Fibroblast of the conjunctiva (primary cell): ENCODE measurements at places on chromosomes 4 and X.
A peak's percentile ranks its signal among the peaks of the same experiment; 100 is the strongest.

- DNase-seq = no peak
These were observed 83.5 kb upstream of the RAPGEF2 start for GRCh38 chr4:159019356-159019755.

GRCh38 chr4:38153387-38153760, 193.2 kb downstream of the PTTG2 start:
- DNase-seq = no peak

DNA sequence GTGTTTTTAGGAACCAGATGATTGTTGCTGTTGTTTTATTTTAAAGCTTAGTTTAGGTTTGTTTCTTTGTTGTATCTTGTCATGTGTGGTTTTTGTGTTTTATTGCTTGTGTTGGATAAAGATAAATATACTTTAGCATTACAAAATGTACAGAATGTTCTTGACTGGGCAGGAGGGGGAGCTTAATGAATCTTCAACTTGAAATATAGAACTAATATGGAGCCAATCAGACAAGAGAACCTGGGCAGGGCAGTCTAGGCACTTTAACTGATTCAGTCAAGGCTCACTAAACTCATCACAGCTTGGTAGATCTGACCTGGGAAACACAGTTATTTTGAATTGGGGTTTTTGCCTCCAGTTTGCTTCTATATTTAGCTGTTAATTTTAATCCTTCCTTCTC, 304.2 kb downstream of the ARHGAP24 start:
- peak; percentile 63 for DNase-seq

GRCh38 chr4:45453258-45453853, 670.5 kb downstream of the GABRG1 start:
- no peak for DNase-seq

GRCh38 chrX:19761554-19762295, 125.7 kb downstream of the SH3KBP1 start:
- no peak for DNase-seq

DNA sequence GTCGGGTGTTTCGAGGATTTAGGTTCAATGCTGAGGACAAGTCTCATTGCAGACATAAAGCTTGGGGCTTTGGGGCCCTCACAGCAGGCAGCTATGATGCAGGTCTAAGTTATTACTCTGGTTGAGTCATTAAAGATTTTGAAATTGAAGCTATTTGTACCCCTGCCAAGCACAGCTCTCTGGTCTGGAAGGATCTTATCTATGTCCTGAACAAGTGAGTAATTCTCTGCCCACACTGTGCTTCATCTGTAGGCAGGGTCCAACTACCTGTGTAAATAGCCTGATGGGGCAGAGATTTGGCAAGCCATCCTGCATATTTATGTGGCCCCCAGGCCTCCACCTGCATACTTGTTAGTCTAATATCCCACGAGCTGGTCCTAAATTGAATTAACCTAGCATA, 41.4 kb upstream of the MAGEA4 start:
- DNase-seq = peak; percentile 65

DNA sequence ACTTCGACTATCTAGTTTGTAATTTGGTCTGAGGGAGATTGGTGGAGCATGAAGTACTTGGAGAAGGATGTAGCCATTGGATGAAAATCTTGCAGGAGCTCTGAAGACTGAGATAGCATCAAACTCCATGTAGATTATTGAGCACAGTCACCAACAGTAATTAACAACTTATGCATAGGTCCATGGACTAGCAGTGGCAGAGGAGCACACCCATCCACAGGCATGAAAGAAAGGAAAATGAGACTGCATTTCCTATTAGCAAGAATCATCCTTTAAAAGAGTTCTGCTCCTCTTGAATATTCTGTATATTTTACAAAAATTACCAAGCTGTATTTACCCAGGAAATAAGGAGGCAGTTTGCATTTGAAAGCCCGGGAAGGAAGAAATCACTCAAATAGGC, 529.4 kb upstream of the ACTRT1 start:
- DNase-seq = no peak

DNA sequence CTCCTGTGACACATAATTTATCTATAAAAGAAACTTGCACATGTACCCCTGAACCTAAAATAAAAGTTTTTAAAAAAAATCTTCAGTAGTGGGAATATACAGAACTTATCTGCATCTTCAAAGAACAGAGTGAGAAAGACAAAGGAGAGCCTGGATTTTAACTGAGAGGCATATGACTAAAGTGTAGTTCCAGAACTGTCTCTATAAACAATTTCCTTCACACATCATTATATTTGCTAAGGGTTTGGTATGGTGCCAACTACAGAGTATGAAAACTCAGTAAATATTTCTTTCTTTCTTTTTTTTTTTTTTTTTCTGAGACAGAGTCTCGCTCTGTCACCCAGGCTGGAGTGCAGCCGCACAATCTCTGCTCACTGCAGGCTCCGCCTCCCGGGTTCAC, 49.9 kb upstream of the NFKB1 start:
- no peak for DNase-seq

DNA sequence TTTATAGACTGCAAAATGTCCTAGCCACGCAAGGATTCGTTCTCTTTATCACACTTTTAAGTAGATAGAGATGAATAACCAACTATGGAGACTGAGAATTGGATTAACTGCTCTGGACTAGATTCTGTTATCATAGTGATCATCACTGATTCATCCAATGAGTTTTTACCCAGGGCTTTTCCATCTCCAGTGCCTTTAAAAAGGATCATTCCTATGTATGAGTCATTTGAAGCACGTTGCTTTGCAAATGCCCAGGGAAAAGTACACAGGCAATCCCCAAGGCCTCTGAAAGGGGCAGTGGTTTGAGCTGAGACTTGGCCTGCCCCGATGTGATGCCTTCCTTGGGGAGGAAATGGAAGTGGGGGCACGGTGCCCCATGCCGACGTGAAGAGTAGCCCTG, 122.7 kb upstream of the PSAPL1 start:
- DNase-seq = no peak
